ENCODE measurements at places on chromosomes 4 and X. TPM values are rescaled to one million over a fixed set of nuclear protein-coding genes. Genes with fewer than 3 reads are reported as not detected.
A peak's percentile ranks its signal among the peaks of the same experiment; 100 is the strongest.

GRCh38 chr4:61556277-61556676 is 356.2 kb downstream of the ADGRL3 start:
- H3K4me3 ChIP-seq = no peak overlapping the region
- DNase-seq = no peak
- no peaks in the 10 kb centered on the region for H3K27me3 ChIP-seq
- H3K4me1 ChIP-seq = no peaks in the 10 kb centered on the region
- no peak overlapping the region for H3K27ac ChIP-seq

Gene CENPVL1
- not detected for total RNA-seq

DNA sequence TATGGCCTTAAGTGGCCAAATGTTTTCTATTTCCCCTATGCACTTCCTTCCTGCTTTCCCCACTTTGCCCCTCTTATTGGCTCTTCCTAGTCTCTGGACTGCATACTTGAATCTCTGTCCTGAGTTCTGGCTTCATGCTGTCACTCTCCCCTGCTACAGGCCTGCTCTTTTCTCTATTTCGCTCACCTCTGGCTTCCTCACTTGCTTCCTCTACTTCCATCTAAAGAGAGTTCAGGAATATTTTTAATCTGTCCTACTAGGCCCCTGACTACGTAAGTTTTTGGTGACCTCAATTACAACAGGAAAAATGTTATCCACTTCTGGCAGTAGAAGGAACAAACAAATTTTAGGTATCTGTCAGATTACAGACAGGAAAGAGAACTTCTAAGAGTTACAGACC is 65.7 kb upstream of the WDR17 start:
- no peaks in the 10 kb centered on the region for H3K36me3 ChIP-seq
- no peaks in the 10 kb centered on the region for H3K4me1 ChIP-seq
- DNase-seq = no peak
- no peaks in the 10 kb centered on the region for H3K27me3 ChIP-seq

DNA sequence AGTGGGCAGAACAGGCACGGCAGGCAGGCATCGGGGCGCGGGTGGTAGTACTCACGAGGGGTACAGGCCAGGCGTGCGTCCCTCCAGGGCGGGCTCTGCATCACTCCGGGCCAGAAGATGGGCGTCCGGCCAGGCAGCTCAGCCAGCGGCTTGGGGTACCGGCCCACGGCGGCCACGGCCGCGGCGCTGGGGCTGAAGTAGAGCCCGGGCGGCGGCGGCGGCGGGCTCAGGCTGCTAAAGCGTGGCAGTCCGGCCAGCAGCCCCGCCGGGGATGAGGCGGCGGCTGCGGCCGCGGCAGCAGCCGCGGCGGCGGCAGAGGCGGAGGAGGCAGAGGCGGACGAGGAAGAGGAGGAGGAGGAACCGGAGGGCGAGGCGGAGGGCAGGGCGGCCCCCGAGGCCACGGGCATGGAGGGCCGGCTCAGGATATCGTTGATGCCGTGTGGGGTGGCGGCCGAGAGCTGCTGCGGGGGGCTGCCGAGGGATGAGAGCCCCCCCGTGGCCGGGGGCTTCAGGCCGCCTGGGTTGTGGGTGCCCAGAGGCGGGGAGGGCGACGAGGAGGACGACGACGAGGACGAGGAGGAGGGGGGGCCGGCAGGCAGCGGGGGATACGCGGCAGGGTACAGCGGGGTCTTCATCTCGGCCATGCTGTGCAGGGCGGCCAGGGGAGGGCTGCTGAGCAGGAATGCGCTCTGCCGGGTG is 1.4 kb downstream of the NKX6-1 start:
- H3K4me1 ChIP-seq = no peaks in the 10 kb centered on the region
- H3K27me3 ChIP-seq = no peaks in the 10 kb centered on the region
- H3K4me3 ChIP-seq = no peak overlapping the region
- no peaks in the 10 kb centered on the region for H3K36me3 ChIP-seq
- H3K27ac ChIP-seq = no peak overlapping the region
- no peak for DNase-seq

Gene FGFBP1
- total RNA-seq = not detected

Gene MEPE
- total RNA-seq = not detected

- no peak overlapping the region for H3K27ac ChIP-seq
- no peaks in the 10 kb centered on the region for H3K27me3 ChIP-seq
- H3K4me3 ChIP-seq = no peak overlapping the region
These were observed 87.2 kb upstream of the MYOZ2 start for GRCh38 chr4:119048446-119048845.

DNA sequence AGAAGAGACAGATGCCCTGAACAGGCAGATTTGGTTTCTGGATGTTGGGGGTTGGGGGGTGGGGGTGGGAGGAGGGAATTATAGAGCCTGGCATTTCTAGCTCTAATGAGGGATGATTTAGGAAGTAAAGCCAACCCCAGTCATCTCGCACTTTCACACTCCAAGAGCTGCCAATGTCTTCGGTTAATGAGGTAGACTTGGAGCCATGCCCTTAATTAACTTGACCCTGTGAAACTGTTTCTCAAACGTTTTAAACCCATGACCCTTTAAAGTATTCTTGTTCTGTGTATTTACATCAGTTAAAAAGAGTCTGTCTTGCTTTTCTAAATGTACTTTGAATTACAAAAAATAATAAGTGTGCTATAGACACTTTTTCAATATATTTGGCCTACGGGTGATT is 466.9 kb downstream of the FAT4 start:
- no peaks in the 10 kb centered on the region for H3K27me3 ChIP-seq
- no peaks in the 10 kb centered on the region for H3K36me3 ChIP-seq
- H3K4me1 ChIP-seq = no peaks in the 10 kb centered on the region

Gene SPP1
- total RNA-seq = not detected

GRCh38 chr4:153593161-153593560 is 90.9 kb upstream of the TLR2 start:
- H3K27ac ChIP-seq = no peak overlapping the region
- peaks cover 39% of the 10 kb centered on the region for H3K36me3 ChIP-seq
- H3K27me3 ChIP-seq = no peaks in the 10 kb centered on the region

Gene CCKAR
- not detected for total RNA-seq

- no peak for DNase-seq
- H3K4me3 ChIP-seq = no peak overlapping the region
- H3K27me3 ChIP-seq = no peaks in the 10 kb centered on the region
- no peaks in the 10 kb centered on the region for H3K4me1 ChIP-seq
These were observed 12.5 kb downstream of the LDOC1 start for GRCh38 chrX:141164406-141164805.

DNA sequence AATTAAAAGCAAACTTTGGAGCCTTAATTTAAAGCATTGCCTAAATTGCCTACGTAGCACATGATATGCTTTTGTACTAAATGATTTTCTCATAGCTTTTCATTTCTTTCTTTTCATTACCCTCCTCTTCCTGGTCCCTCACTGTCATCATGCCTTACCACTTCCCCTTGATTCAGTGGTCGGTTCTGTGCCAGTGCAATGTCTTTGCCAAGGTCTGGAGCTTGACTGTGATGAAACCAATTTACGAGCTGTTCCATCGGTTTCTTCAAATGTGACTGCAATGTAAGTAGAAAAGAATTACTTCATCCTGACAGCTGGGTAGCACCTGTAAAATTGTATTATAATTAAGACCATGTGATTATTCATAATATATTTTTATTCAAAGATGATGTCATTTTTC is 72.5 kb downstream of the C4orf46 start:
- no peak overlapping the region for H3K4me3 ChIP-seq
- no peaks in the 10 kb centered on the region for H3K27me3 ChIP-seq
- no peaks in the 10 kb centered on the region for H3K4me1 ChIP-seq

DNA sequence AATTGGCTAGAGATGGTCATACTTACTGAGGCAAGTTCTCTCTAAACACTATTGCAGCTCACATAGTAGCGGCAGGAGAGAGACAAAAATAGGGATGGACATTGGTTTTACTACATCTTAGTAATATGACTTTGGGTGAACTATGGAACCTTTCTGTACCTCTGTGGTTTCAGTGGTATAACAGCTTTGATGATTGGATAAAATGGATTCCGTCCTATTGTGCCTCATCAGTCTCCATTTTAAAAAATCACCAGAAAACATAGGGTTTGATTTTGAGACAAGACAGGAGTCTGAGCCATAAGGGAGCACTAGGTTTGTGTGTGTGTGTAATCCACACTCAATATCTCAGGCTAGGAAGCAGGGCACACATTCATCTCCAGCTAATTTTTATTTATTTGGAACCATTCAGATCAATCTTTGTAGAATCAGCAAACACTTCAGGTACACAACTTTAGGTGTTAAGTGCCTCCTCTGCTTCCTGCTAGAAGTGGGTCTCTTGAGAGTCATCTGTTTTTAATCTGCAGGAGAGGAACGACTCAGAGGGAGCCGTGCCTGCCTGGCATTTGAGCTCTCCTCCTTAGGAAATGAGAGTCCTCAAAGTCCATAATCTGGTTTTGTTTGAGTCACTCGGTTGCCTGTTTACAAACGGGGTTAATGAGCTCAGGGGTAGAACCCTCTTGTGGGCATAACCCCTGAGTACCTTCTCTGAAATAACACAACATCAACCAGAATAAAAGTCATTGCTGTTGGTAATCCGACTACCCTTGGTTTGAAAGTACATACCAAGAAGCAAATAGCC is 238.5 kb upstream of the BOD1L1 start:
- DNase-seq = no peak
- H3K36me3 ChIP-seq = no peaks in the 10 kb centered on the region
- no peaks in the 10 kb centered on the region for H3K4me1 ChIP-seq
- H3K27me3 ChIP-seq = no peaks in the 10 kb centered on the region
- no peak overlapping the region for H3K4me3 ChIP-seq

- no peaks in the 10 kb centered on the region for H3K27me3 ChIP-seq
- DNase-seq = no peak
- no peak overlapping the region for H3K27ac ChIP-seq
- H3K36me3 ChIP-seq = no peaks in the 10 kb centered on the region
- no peak overlapping the region for H3K4me3 ChIP-seq
- no peaks in the 10 kb centered on the region for H3K4me1 ChIP-seq
These were observed 318.0 kb downstream of the FBXW7 start for GRCh38 chr4:152217896-152218295.

Gene TLR2
- total RNA-seq = not detected

GRCh38 chr4:6058531-6059374 is 40.5 kb upstream of the C4orf50 start:
- H3K27ac ChIP-seq = no peak overlapping the region
- no peak overlapping the region for H3K4me3 ChIP-seq
- no peaks in the 10 kb centered on the region for H3K27me3 ChIP-seq
- no peaks in the 10 kb centered on the region for H3K36me3 ChIP-seq
- DNase-seq = no peak

DNA sequence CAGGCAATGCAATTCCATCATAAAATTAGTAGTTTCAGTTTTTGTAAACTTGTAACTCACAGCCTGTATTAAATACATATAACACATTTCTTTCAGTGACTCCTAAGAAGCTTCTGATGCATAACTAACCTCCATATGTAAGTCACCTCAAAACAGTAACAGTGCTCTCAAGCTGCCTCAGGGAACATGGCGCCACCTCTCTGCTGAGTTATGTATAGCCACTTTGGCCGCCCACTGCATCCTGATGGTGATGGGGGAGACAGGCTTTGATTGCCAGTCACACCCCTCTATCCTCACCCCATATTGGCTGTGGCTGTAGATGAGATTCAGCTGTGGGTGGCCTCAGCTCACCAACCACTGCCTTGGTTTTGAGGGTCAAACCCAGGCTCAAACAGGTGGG is 54.3 kb downstream of the LRBA start:
- H3K4me1 ChIP-seq = peaks cover 5% of the 10 kb centered on the region
- no peak overlapping the region for H3K4me3 ChIP-seq
- H3K27ac ChIP-seq = no peak overlapping the region
- peak; percentile 88 for DNase-seq

GRCh38 chr4:139715746-139716391 is 50.2 kb downstream of the MGST2 start:
- no peak overlapping the region for H3K4me3 ChIP-seq
- H3K4me1 ChIP-seq = no peaks in the 10 kb centered on the region
- no peak for DNase-seq

Gene LGI2
- not detected for total RNA-seq

Gene PAK3
- not detected for total RNA-seq

DNA sequence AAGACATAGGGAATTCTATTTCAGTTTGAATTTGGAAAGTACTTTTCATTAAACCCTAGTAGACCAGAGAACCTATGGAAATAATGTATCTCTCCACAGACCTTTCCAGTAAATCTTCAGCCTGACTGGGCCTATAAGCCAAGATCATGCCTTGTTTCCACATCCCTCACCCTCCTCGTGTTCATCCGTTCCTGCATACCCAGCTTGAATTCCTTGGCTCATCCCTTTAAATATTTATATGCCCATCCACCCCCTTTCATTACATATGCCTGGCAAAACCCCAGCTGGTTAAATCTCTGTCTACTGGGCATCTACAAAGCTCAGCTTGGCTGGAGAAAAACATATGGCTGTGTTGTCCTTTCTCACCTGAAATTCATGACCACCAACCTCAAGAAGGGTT is 32.4 kb downstream of the SLC2A9 start:
- H3K4me3 ChIP-seq = no peak overlapping the region
- H3K27me3 ChIP-seq = no peaks in the 10 kb centered on the region
- H3K27ac ChIP-seq = no peak overlapping the region
- no peak for DNase-seq

- no peak overlapping the region for H3K27ac ChIP-seq
- H3K4me3 ChIP-seq = no peak overlapping the region
- DNase-seq = no peak
- no peaks in the 10 kb centered on the region for H3K36me3 ChIP-seq
- no peaks in the 10 kb centered on the region for H3K4me1 ChIP-seq
These were observed 61.4 kb downstream of the FAM114A1 start for GRCh38 chr4:38928974-38929373.

DNA sequence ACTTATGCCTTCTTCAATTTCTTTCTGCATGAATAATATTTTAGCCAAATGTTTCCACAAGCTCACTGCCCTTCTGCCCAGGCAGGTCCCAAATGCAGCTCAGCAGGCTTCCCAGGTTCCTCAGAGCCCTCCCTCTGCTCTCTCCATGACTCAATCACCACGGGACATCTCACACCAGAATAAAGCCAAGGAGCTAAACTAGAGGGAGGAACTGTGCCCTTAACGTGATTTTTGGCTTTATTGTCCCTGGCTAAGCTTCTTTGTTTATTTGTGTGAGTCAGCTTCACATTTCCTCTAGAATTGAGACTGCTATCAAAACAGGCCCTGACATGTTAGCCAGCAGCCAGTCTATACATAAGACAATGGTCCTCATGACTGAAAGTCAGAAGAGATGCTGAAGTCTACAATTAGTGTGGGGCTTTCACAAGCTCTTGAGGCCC is 186.4 kb upstream of the GALNT7 start:
- H3K4me3 ChIP-seq = no peak overlapping the region
- H3K36me3 ChIP-seq = no peaks in the 10 kb centered on the region
- no peaks in the 10 kb centered on the region for H3K27me3 ChIP-seq
- H3K4me1 ChIP-seq = no peaks in the 10 kb centered on the region
- no peak for DNase-seq
